ENCODE measurements at places on chromosomes 4 and X.

DNA sequence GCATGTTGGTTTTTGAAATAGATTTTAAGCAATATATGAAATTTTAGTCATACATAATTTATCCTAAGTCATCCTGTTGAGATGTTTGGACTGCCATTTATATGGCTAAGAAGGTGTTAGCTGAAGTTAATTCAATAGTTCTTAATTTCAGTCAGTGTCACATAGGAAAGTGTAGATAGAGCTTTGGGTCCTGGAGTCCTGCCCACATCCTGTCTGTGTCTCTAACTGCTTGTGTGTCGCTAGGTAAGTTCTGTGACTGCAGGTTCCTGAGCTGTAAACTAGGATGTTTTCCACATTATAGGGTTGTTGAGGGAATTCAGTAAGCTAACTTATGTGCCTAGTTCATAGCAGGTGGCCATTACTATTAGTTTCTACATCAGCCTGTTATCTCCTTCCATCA lies 20.7 kb downstream of the OFD1 start:
- no peak for DNase-seq

GRCh38 chr4:69522554-69522953 lies 26.8 kb upstream of the UGT2B4 start:
- no peak for DNase-seq

GRCh38 chr4:2425386-2426068 lies 6.8 kb downstream of the CFAP99 start:
- DNase-seq: peak; percentile 35

DNA sequence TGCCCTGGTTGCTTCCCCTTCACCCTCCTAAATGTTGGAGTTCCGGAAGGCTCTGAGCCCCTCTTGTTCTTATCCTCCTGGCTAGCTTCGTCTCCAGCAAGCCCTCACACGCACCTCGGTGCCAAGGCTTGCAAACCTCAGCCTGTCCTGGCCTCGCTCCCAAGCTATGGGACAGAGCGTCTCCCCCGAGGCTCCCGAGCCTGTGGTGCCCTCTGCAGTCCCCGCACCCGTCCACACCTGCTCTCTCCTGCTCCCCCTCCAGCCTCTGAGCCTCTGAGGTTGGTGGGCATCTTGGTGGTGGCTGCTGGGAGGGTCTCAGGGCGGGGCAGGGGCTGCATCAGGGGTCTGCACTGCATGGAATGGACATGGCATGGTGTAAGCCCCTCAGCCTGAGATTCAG lies 63.2 kb downstream of the TRMT44 start:
- no peak for DNase-seq

DNA sequence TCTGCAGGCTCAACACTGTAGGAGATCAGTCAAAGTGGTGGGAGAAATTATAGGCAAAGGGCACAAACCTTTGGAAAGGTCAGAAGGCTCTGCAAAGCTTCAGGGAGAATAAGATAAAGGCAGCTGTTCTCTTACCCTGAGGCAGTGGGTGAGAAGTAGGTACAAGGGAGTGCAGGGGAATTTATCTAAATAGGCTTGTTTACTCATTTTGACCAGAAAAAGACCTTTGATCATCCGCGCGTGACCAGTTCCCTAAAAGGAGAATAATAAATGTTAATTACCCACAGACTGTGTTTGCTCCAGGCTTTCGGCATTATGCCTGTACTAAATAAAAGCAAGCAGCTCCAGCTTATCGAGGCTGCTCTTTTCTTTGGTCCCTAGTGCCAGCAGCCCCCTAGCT lies 9.3 kb downstream of the FGFBP2 start:
- DNase-seq: no peak

DNA sequence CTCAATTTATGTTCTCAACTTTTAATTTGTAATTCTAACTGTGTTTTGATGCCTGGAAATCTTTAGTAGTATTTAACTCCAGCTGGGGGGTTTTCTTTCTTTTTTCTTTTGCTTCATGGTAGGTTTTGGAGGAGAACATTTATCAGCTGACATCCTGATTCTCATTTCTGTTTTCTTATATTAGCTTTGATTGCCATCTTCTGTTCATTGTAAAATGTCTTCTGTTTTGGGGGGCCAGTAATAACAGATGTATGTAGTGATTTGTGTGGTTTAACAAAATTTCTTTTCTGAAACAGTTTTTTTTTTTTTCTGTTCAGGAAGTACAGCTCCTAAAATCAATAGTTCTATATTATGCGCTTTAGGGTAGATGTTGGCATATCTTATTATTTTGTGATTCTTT lies 182.2 kb downstream of the GABRB1 start:
- DNase-seq: no peak

- DNase-seq: no peak
Observed at GRCh38 chrX:108437349-108438109, 693 bp downstream of the COL4A6 start.

DNA sequence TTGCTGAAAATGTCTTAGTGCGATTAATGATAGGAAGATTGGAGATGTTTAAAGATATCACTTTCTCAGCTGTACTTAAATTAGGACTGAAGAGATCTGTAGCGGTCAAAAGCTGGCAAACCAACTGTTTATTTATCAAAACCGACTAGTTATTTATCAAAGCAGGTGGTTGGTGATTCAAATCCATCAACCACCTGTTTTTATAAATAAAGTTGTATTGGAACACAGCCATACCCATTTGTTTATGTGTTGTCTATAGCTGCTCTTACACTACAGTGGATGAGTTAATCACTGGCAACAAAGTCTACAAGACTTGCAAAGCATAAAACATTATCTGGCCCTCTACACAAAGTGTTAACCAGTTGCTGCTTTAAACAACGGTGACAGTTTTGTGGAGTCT lies 76.8 kb downstream of the IL15 start:
- no peak for DNase-seq

All from Right ventricle myocardium superior (tissue), 1 donor.